ENCODE measurements at places on chromosomes 7 and 10.
A peak's percentile ranks its signal among the peaks of the same experiment; 100 is the strongest.

- no peak for DNase-seq
Observed at GRCh38 chr10:19819419-19820033, 3.3 kb downstream of the PLXDC2 start.

DNA sequence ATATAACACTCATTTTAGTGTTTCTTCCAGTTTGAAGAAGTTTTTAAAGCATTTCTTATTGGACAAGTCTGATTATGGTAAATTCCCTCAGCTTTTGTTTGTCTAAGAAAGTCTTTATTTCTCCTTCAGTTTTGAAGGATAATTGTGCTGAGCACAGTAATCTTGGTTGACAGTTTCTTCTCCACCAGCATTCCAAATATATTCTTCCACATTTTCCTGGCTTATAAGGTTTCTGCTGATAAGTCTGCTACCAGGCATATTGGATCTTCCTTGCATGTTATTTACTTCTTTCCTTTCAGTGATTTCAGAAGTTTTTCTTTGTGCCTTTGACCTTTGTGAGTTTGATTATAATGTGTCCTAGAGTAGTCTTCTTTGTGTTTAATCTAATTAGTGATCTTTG is 210.7 kb downstream of the ADK start:
- DNase-seq, result no peak

- DNase-seq, result no peak
Observed at GRCh38 chr10:13457958-13458686, 70.7 kb downstream of the BEND7 start.

DNA sequence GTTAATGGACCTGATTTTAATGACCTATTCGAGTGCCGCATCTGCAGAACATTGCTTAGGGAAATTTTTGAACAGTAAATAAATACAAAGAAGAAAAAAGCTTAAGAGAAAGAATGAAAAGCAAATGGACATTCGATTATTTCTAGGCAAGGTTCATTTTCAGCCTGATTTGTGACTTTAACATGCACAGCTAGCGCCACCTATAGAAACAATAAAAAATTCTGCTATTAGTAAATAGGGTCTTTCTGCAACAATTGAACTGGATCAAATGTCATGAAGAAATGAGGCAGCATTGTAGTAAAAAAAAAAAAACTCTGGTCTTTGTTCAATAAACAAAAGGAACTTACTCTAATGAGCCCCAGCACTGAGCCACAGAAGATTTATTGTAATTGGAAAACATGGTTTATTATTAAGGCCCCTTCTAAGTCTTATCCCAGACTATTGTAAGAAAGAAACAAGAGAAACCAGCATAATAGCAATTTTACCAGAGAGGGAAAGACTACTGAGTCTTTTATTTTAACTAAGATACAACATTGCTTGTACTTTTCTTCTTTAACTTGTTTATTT is 41.4 kb upstream of the GHITM start:
- no peak for DNase-seq

- DNase-seq, result no peak
Observed at GRCh38 chr10:118638680-118639079, 43.2 kb upstream of the PRLHR start.

GRCh38 chr10:4775808-4776207 is 50.2 kb upstream of the AKR1E2 start:
- DNase-seq, result no peak

- DNase-seq, result no peak
Observed at GRCh38 chr7:105426606-105427146, 38.0 kb upstream of the SRPK2 start.

GRCh38 chr10:49237985-49238384 is 49.8 kb upstream of the TMEM273 start:
- DNase-seq, result no peak

DNA sequence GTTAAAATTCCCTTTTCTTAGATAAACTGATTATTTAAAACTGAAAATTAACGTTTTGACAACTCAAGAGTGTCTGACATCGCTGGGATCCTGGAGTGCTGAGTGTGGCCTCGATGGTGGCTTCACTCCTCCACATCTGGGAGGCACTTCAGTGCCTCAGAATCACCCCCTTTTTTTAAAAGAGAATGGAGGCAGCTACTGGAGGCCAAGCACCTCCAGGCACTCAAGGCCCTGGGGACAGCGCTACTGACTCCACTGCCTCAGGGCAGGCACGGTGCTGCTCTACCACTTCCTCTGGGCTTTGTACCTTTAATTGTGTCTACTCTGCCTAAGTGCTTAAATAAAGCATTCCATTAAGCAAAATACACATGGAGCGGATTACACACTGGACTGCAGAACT is 27.2 kb upstream of the NCAPG2 start:
- no peak for DNase-seq

DNA sequence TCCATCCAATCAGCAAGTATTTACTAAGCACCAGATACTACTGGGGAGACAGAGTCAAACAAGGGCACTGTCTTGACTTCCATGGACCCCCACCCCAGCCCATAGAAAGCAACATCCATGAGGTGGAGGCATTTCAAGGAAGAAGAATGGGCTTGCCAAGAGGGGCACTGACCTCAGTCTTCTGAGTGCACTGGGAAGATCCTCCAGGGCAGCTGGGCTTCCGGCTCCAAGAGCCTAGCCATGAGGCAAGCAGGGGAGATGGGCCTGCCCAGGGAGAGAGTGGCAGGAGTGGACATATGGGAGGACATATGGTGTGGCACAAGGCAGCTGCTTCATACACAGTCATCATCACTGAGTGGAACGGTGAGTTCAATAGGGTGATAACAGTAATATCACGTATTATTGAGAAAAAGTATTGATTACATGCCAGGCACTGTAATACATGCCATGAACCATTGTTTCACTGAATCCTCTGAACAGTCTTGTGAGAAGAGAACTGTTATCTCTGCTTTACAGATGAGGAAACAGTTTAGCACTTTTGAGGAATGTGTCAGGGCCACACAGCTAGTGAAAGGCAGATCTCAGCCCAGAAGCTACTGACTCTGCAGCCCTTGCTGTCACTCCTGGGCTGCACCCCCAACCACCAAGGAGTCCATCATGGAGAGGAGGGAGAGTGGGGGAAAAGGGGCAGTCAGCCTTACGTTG is 331.7 kb upstream of the ZMIZ1 start:
- no peak for DNase-seq

GRCh38 chr7:25854608-25855497 is 297.1 kb upstream of the NFE2L3 start:
- peak; percentile 17 for DNase-seq

DNA sequence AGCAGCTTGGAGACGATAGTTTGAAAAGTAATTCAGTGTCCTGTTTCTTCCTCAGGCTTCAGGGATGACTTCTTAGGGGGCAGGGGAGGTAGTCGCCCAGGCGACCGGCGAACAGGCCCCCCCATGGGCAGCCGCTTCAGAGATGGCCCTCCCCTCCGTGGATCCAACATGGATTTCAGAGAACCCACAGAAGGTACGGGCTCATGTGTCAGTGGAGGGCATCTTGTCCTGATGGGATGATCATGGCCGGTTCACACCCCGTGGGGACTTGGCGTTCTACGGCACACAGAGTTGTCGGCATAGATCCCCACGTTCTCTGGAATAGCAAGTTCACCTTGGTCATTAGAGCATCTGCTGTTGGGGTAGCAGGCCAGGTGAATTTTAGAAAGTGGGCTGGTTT is 15.1 kb upstream of the LAT2 start:
- DNase-seq, result no peak

DNA sequence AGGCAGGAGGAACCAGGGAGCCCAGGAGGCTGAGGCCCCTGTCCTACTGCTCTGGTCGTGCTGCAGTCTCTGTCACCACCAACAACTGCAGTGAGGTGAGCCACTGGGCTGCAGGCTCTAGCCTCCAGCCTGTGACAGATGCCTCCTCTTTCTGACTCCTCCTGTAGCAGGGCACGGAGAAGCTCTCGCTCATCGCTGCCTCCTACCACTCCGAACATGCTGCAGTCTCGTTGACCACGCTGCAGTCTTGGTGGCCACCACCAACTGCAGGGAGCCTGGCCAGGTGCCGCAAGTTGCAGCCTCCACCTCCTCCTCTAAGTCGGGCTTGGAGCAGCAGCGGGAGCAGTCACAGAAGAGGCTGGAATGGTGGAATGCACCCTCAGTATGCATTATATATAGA is 22.1 kb upstream of the VOPP1 start:
- DNase-seq, result no peak

DNA sequence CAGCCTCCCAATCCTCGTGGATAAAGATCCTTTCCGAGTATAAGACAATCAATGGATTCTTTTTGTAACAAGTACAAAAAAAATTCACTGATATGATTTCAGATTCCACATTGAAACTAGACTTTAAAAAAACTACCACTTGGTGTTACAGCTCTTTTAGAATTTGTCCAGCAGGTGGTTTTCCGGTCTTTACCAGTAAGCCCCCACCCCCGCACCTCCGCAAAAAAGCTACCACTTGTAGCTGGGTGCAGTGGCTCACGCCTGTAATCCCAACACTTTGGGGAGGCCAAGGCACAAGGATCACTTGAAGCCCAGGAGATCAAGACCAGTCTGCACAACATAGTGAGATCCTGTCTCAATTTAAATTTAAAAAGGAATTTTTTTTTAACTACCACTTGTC is 19.8 kb downstream of the IGF2BP3 start:
- DNase-seq, result no peak

DNA sequence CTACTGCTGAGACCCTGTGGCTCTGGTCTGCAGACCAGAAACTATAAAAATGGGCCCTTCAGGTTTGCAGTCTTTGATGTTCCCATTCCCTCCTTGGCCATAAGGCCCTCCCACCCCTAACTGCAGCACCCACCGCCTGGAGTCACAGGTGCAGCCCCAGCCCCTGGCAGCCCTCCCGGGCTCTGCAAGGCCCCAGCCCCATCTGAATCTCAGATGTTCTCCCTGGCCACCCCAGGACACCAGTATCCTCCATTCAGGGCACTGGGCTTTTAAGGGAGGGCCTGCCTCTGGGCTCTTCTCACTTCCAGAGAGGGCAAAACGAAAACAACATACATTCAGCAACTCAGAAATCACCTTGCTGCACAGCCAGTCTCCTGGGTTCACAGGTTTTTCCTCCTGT is 107.7 kb upstream of the RET start:
- DNase-seq, result no peak

DNA sequence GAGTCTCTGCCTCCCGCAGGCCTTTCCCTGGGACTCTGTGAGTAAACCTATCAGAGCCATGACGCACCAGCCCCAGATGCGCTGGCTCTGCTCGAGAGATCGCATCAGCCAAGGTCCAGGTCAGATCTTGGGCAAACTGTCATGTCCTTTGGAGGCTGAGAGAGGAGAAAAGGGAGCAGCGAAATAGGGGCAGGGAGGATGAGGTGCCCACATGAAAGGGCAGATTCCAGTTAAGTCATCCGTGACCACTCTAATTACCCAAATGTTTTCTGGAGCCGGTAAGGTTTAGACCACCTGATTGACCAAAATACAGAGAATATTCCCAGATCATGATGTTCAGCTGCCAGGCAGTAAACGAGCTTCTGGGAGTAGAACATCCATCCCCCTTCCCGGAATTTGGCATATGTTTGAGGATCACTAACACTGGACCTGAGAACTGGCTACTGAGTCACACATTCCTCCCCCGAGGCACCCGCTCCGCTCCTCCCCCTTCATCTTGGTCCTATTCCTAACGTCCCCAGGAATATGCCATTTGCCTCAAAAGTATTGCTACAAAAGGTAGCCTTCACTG is 88.0 kb downstream of the FGFR2 start:
- DNase-seq, result no peak

DNA sequence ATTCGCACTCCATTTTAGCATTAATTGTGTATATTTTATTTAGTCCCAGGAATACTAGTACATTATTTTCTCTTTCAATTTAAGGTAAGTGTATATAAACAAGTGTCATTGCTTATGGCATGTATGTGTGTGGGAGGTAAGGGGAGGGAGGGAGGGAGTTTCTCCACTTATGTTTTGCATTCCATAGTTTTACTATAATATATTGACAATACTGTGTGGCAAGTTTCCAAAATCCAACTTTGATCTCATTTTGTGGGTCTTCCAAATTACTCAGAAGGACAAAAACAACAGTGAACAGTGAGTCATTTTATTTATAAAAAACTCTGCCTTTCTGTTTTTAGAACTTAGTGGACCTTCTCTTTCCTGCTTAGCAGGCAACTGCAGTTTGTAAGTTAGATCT is 102.3 kb upstream of the SEMA3E start:
- no peak for DNase-seq

GRCh38 chr7:69600710-69601519 is 2.6 kb downstream of the AUTS2 start:
- no peak for DNase-seq

GRCh38 chr7:107594961-107595737 is 15.1 kb downstream of the BCAP29 start:
- DNase-seq, result no peak

DNA sequence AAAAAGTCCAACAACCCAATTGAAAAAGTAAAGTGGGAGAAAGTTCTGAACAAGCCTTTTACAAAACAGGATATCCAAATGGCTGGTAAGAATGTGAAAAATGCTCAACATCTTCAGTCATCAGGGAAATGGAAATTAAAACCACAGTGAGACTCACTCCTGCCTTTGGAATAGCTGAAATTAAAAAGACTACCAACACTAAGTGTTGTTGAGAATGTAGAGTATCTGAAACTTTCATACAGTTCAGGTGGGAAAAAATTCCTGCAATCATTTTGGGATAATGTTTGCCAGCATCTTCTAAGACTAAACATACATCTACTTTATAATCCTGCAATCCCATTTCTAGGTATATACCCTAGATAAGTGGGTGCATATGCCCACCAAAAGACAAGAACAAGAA is 395.1 kb downstream of the GRID1 start:
- DNase-seq, result no peak

GRCh38 chr7:106037489-106038176 is 74.5 kb downstream of the SYPL1 start:
- no peak for DNase-seq

GRCh38 chr7:31338706-31339105 is 1.8 kb downstream of the NEUROD6 start:
- DNase-seq, result no peak

GRCh38 chr10:110650265-110650668 is 6.1 kb downstream of the RBM20 start:
- DNase-seq, result no peak

GRCh38 chr10:128528167-128528566 is 401.9 kb upstream of the MKI67 start:
- no peak for DNase-seq

DNA sequence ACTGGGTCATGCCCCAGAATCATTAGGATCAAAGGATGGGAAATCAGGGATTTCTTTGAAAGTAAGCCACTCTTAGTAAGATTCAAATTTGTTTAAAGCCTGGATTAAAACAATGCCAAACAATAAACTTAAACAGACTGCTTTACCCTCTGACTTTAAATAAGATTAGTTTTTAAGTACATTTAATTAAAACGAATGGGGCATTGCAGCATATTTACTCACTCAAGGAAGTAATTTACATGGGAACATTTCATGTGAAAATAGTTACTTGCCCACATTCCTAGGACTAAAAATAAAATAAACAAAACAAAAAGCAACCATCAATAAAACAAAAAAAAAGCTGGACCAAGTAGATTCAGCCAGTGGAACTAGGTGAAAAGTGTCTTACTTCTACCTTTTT is 7.8 kb downstream of the ABLIM1 start:
- no peak for DNase-seq
